ENCODE measurements at places on chromosomes 2 and 18.

GRCh38 chr2:56224316-56224715 is 40.5 kb downstream of the CCDC85A start:
- DNase-seq, result no peak

DNA sequence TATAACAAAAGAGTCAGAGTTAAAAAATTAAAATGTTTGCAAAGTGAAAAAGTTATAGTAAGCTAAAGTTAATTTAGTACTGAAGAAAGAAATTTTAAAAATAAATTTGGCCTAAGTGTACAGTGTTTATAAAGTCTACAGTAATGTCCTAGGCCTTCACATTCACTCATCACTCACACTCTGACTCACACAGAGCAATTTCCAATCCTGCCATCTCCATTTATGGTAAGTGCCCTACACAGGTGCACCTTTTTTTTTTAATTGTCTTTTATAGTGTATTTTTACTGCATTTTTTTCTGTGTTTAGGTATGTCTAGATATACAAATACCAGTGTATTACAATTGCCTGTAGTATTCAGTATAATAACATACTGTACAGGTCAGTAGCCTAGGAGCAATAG is 562.9 kb downstream of the PIK3C3 start:
- no peak for DNase-seq

GRCh38 chr2:119741001-119741400 is 18.7 kb upstream of the PTPN4 start:
- DNase-seq, result no peak

- DNase-seq, result no peak
Measured at GRCh38 chr2:119536707-119537106, 7.5 kb upstream of the CFAP221 start.

- no peak for DNase-seq
Measured at GRCh38 chr2:31205613-31206012, 11.7 kb downstream of the CAPN14 start.

GRCh38 chr2:187580462-187581124 is 26.4 kb upstream of the TFPI start:
- no peak for DNase-seq
